Activated CD8-positive, alpha-beta T cell treated with anti-CD3 and anti-CD28 coated beads, Interleukin-2, amount 10 ng/mL, durations not matched to agents 7 days and 5 days (primary cell): ENCODE measurements at places on chromosomes 16 and 17. TPM values are rescaled to one million over a fixed set of nuclear protein-coding genes. Genes with fewer than 3 reads are reported as not detected.

KRTAP3-2 gene
- not detected for total RNA-seq

MYO15B gene
- 26.9 TPM for total RNA-seq

GRB7 gene
- 0.37 TPM for total RNA-seq

HYDIN gene
- not detected for total RNA-seq

SULT1A3 gene
- total RNA-seq, result 28.9 TPM

APOBR gene
- 32.2 TPM for total RNA-seq

PPM1E gene
- not detected for total RNA-seq

CCL8 gene
- not detected for total RNA-seq

TBC1D16 gene
- total RNA-seq, result 1.3 TPM

VMO1 gene
- total RNA-seq, result not detected

CHST5 gene
- not detected for total RNA-seq

- no peaks in the 10 kb centered on the region for H3K36me3 ChIP-seq
- H3K27ac ChIP-seq, result no peak overlapping the region
- no peaks in the 10 kb centered on the region for H3K4me1 ChIP-seq
These were observed 156.9 kb upstream of the CES5A start for GRCh38 chr16:56032072-56032471.

GRCh38 chr17:8856869-8857575, 10.5 kb downstream of the PIK3R6 start:
- peak overlapping the region; percentile 59 for H3K4me3 ChIP-seq
- H3K4me1 ChIP-seq, result peaks cover 61% of the 10 kb centered on the region
- H3K27ac ChIP-seq, result peak overlapping the region; percentile 86
- H3K36me3 ChIP-seq, result peaks cover 50% of the 10 kb centered on the region
- H3K27me3 ChIP-seq, result no peaks in the 10 kb centered on the region
- no peak for DNase-seq

DNA sequence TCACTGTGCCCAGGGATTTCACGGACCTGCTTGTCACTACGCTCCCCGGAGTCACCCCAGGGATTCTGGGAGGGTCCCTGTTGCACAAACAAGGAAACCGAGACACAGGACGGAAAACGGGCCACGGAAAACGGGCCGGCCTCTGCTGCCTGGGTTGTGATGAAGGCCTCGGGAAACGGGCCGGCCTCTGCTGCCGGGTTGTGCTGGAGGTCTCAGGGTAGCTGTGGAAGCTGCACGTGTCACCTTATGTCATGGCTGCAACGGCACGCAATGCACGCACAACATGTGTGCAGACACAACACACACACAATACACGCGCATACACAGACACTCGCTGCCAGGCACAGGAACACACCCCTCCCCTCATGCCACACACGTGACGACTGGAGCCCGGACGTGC, 27.0 kb upstream of the GNG13 start:
- H3K4me1 ChIP-seq, result no peaks in the 10 kb centered on the region
- no peak overlapping the region for H3K4me3 ChIP-seq
- DNase-seq, result no peak
- no peaks in the 10 kb centered on the region for H3K36me3 ChIP-seq
- H3K27me3 ChIP-seq, result no peaks in the 10 kb centered on the region
- no peak overlapping the region for H3K27ac ChIP-seq

- H3K27ac ChIP-seq, result no peak overlapping the region
- H3K4me1 ChIP-seq, result no peaks in the 10 kb centered on the region
- H3K36me3 ChIP-seq, result no peaks in the 10 kb centered on the region
- no peak for DNase-seq
These were observed 30.8 kb downstream of the EFCAB5 start for GRCh38 chr17:29972277-29972676.

GRCh38 chr16:11100239-11100750, 155.7 kb downstream of the SOCS1 start:
- H3K27me3 ChIP-seq, result no peaks in the 10 kb centered on the region
- DNase-seq, result peak; percentile 78
- H3K27ac ChIP-seq, result peak overlapping the region; percentile 93
- peak overlapping the region; percentile 23 for H3K4me3 ChIP-seq
- peaks cover 44% of the 10 kb centered on the region for H3K36me3 ChIP-seq
- peaks cover 95% of the 10 kb centered on the region for H3K4me1 ChIP-seq

DNA sequence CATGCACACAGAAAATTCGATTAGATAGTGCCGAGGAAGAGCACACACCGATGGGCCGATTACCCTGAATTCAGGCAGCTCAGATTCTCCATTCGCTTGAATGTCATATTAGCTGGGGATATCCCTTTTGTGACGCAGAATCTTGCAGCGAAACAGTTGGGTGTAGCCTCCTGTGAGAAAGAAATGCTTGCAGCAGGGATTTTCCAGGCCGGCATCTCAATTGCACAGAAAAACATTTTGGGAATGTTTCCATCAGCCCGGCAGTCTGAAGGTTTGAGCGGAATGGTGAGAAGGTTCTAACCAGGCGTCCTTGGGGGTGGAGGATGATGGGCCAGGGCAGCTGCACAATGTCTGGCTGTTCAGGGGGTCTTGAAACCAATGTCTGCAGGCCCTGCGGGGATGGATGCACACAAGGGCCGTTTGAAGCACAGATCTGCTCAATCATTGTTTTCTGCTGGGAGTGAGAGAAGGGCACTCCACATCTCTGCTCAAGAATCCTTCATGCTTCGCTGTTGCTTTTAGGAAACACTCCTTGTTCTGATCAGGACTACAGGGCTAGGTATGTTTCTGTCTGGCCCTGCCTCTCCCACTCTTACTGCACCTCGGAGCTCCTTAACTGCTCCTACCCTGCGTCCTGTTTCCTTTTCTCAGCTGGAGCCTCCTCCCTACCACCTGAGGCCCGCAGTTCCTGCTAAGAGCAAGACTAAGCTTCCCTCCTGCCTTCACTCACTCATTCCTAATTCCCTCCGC, 94.6 kb downstream of the CMIP start:
- peaks cover 8% of the 10 kb centered on the region for H3K36me3 ChIP-seq
- peaks cover 11% of the 10 kb centered on the region for H3K4me1 ChIP-seq
- no peaks in the 10 kb centered on the region for H3K27me3 ChIP-seq
- DNase-seq, result no peak

DNA sequence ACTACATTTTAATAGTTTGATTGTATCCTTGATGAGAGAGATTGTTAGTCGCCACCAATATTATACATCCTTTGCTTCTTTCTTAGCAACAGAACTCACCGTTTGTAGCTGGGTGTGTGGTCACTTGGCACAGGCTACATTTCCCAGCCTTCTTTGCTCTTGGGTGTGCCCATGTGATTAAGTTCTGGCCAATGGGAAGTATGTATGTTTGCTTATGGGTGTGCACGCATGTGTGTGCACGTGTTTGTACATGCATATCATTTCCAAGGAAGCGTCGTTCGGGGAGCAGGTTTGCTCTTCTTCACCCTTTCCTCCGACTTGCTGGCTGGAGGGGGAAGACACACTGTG, 4.4 kb upstream of the SEC14L1 start:
- H3K4me1 ChIP-seq, result peaks cover 49% of the 10 kb centered on the region
- H3K36me3 ChIP-seq, result peaks cover 30% of the 10 kb centered on the region
- H3K4me3 ChIP-seq, result no peak overlapping the region
- DNase-seq, result no peak
- no peaks in the 10 kb centered on the region for H3K27me3 ChIP-seq
- no peak overlapping the region for H3K27ac ChIP-seq

- H3K36me3 ChIP-seq, result peaks cover 2% of the 10 kb centered on the region
- no peaks in the 10 kb centered on the region for H3K27me3 ChIP-seq
- H3K4me3 ChIP-seq, result peak overlapping the region; percentile 80
- peak overlapping the region; percentile 99 for H3K27ac ChIP-seq
- H3K4me1 ChIP-seq, result peaks cover 84% of the 10 kb centered on the region
These were observed 30.9 kb downstream of the SOCS1 start for GRCh38 chr16:11224894-11225676.

DNA sequence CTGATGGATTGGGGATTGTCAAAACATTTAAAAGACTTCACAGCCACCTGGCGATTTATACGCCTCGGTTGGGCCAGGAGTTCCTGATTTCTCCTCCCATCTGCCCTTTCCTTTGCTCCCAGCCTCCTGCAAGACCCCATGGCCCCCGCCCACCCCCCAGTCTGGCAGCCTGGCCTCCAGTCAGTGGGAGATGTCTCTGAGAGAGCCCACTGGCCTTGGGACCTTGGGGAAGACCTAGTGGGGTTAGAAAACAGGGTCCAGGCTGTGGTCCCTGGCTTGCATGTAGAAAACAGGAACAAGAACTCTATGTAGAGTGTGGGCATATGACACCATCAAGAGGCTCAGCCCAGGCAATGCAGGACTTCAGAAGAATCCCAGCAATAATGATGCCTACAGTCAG, 209.4 kb upstream of the C16orf82 start:
- no peaks in the 10 kb centered on the region for H3K4me1 ChIP-seq
- H3K36me3 ChIP-seq, result no peaks in the 10 kb centered on the region
- no peak overlapping the region for H3K27ac ChIP-seq
- DNase-seq, result no peak

DNA sequence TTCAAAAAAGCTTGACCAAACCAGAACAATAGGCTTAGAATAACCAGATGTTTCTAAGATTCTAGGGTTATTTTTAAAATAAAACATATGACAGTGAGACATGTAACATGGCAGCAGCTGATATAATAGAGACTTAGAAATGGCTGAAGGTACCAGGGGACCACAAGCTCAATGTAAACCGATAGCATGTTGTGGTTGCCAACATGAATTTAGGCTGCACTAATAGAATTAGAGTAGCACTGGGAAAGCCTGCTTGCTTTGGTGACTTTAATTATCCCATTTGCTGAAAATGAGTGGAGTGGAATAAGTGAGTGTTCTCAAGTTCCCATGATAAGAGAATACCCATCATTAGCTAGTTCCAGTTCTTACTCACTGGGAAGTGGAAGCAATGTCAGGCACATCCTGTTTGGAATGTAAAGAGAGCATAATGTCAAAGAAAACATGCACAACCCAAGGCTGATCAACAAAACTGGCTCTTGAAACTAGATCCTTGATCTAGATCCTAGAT, 621.2 kb upstream of the CDH5 start:
- no peak overlapping the region for H3K27ac ChIP-seq
- H3K36me3 ChIP-seq, result no peaks in the 10 kb centered on the region
- no peaks in the 10 kb centered on the region for H3K4me1 ChIP-seq
- DNase-seq, result no peak
- no peak overlapping the region for H3K4me3 ChIP-seq

- H3K36me3 ChIP-seq, result peaks cover 3% of the 10 kb centered on the region
- H3K4me1 ChIP-seq, result peaks cover 27% of the 10 kb centered on the region
- no peak overlapping the region for H3K4me3 ChIP-seq
- peaks cover 2% of the 10 kb centered on the region for H3K27me3 ChIP-seq
These were observed 2.8 kb upstream of the APPBP2 start for GRCh38 chr17:60528828-60529227.

GRCh38 chr17:30229012-30229411, 6.5 kb downstream of the SLC6A4 start:
- H3K27ac ChIP-seq, result no peak overlapping the region
- no peak for DNase-seq
- H3K36me3 ChIP-seq, result no peaks in the 10 kb centered on the region
- H3K4me1 ChIP-seq, result no peaks in the 10 kb centered on the region
- peaks cover 42% of the 10 kb centered on the region for H3K27me3 ChIP-seq

- peaks cover 40% of the 10 kb centered on the region for H3K4me1 ChIP-seq
- H3K27ac ChIP-seq, result peak overlapping the region; percentile 93
- H3K4me3 ChIP-seq, result no peak overlapping the region
- peak; percentile 59 for DNase-seq
- H3K27me3 ChIP-seq, result no peaks in the 10 kb centered on the region
These were observed 1.1 kb upstream of the WBP2 start for GRCh38 chr17:75856062-75856756.

GRCh38 chr17:47199627-47200324, 9.4 kb upstream of the MYL4 start:
- H3K4me1 ChIP-seq, result peaks cover 32% of the 10 kb centered on the region
- no peak for DNase-seq
- peaks cover 4% of the 10 kb centered on the region for H3K36me3 ChIP-seq
- H3K27ac ChIP-seq, result peak overlapping the region; percentile 83
- peaks cover 5% of the 10 kb centered on the region for H3K27me3 ChIP-seq
- H3K4me3 ChIP-seq, result no peak overlapping the region

GRCh38 chr17:66301864-66302741, at the start of gene PRKCA:
TSS of gene PRKCA (plus strand) at chr17:66302613.
- H3K27ac ChIP-seq, result peak within 1 kb of the TSS; percentile 91
- peaks cover 49% of the 10 kb centered on the region for H3K4me1 ChIP-seq
- DNase-seq, result peak; percentile 75
- no peaks in the 10 kb centered on the region for H3K27me3 ChIP-seq

GRCh38 chr16:20799599-20799998, 6.7 kb downstream of the ERI2 start:
- H3K36me3 ChIP-seq, result peaks cover 33% of the 10 kb centered on the region
- no peaks in the 10 kb centered on the region for H3K27me3 ChIP-seq
- DNase-seq, result no peak
- H3K4me1 ChIP-seq, result peaks cover 23% of the 10 kb centered on the region

DNA sequence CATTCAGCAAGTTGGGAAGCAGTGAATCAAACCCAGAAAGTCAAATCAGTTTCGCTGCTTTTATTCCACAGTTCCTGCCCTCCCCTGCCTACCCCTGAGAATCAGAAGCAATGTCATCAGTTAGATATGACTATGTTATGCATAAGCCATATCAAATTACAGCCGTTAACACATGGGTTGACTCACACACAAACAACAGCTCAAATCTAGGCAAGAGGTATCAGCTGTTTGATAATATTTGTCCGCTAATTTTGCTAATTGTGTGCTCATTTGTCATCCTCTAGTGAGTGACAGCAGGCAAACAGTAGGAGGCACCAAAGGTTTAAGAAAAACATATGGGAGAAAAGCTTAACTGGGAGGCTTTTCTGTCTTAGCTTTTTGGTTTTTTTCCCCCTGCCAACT, 327.4 kb upstream of the CCL2 start:
- H3K27me3 ChIP-seq, result no peaks in the 10 kb centered on the region
- H3K27ac ChIP-seq, result no peak overlapping the region
- DNase-seq, result no peak
- H3K4me1 ChIP-seq, result no peaks in the 10 kb centered on the region
- H3K4me3 ChIP-seq, result no peak overlapping the region
- no peaks in the 10 kb centered on the region for H3K36me3 ChIP-seq

DNA sequence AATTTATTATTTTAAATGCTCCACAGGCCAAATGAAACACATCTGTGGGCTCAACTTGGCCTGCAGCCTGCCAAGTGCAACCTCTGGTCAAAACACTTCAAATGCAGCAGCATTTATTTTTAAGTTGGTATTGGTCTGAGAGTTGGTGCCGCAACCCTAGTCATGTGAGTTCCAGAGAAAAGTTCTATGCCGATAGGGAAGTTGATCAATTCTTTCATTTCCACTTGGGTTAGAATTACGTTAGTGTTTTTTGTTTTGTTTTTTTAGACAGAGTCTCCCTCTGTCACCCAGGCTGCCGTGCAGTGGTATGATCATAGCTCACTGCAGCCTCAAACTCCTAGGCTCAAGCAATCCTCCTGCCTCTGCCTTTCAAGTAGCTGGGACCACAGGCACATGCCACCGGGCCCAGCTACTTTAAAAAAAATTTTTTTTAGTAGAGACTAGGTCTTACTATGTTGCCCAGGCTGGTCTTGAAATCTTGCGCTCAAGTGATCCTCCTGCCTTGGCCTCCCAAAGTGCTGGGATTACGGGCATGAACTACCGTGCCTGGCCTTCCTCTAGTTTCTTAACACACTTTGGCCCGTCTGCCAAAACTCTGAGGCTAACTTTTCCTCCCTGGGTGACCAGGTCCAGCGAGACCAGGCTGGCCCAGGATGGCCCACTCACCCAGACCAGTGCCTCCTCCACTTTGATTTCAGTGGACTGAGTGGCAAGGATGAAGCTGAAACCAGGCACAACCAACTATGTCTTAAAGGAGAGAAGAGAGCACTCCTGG, 221.1 kb downstream of the MRTFB start:
- peaks cover 1% of the 10 kb centered on the region for H3K4me1 ChIP-seq
- no peak overlapping the region for H3K27ac ChIP-seq
- DNase-seq, result no peak
- no peak overlapping the region for H3K4me3 ChIP-seq
